ENCODE measurements at places on chromosomes 4 and X.

DNA sequence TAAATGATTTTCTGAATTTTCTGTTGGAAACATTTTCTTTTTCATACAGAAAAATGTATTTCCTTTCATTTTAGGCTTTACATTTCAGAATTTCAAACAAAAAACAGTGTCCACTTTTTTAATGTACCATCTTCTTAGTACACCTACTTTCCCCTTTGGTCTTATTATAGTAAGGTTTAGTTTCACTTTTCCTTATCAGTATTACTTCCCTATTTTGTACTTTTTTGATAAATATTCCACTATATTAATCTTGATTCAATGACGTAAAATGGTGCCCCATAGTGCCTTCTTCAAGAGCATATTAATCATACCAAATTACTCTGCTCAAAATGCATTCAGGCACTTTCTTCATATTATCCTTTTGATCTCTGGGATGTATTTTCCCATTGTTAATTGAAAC, 52.5 kb downstream of the BANK1 start:
- no peak for DNase-seq

DNA sequence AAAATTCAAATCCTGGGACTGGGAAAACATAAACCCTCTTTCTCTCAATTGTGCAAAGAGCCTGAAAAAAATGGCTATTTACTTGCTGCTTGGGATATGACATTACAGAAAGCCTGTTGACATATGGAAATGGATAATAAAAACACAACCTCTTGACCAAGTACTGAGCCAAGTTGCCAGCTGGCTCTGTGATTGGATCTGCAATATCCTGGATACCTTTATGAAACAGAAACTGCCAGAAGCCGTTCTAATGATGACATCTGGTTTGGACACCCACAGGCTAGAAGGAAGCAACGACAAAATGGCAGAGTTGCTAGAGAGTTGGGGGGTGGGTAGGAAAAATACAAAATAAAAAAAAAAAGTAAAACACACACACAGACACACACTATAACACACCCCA, 481.4 kb downstream of the FAT4 start:
- DNase-seq: no peak

DNA sequence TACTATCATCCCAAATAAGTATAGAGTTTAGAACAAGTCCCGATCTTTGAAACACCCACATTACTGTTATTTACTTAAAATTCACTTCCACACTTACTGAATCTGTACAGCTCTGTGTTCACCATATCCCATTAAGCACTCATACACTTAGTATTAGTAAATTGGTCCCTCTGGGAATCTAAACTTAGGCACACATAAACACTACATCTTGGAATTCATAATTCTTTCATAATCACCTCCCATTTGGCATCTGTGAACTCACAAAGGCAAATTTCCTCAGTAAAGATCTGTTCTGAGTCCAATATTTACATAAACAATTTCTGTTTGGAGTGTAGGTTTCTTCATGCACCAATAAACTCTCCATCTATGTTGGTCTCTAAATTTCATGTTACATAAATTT, 52.6 kb upstream of the PPARGC1A start:
- no peak for DNase-seq

DNA sequence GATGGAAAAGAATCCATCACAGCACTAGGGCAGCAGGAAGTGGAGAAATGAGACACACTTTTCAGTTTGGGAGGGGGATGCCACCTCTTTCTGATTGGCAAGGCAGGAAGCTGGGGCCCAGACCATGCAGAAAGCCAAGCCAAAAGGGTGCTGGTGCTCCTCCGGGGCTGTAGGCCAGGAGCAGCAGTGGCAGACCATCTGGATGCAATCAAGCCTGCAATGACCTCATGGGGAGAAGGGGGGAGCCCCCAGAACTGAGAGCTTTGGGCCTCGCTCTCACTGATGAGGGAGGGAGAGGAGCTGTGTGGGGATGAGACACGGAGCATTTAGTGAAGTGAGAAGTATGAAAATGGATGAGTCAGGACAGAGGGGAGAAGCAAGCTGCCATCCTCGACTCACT, 141.3 kb upstream of the NALF2 start:
- DNase-seq: no peak

- DNase-seq: no peak
These were observed 56.9 kb downstream of the RBM47 start for GRCh38 chr4:40572692-40573310.

DNA sequence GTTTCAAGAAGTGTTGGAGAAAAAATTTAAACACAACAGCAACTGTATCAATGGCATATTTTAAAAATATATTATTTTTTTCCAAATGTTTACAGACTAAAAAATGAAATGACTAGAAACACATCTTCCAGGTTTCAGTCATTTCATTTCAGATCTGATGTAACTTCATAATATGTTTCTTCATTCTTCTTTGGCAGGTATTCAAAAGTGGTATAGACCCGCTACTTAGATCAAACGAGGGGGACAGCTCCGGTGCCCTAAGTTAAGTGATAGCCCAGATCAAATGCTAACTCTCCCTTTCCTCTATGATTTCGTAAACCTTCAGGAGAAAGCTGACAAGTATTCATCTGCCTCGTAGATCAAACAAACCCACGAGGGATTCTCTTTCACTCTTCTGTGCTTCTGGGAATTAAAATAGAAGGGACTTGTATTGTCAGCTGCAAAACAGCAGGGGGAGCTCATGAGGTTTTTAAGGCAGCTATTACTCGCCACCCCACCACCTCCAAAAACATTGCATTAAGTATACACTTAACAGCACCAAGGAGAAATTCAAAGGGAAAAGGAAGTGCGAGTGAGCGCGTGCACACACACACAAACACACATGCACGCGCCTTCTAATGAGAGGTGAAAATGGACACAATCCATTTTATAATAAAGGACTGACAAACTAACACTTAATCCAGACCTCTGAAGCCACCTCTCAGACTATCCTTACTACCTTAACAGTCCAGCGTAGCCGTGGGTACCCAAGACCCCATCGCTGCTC, 21.4 kb downstream of the HELT start:
- DNase-seq: peak; percentile 19

DNA sequence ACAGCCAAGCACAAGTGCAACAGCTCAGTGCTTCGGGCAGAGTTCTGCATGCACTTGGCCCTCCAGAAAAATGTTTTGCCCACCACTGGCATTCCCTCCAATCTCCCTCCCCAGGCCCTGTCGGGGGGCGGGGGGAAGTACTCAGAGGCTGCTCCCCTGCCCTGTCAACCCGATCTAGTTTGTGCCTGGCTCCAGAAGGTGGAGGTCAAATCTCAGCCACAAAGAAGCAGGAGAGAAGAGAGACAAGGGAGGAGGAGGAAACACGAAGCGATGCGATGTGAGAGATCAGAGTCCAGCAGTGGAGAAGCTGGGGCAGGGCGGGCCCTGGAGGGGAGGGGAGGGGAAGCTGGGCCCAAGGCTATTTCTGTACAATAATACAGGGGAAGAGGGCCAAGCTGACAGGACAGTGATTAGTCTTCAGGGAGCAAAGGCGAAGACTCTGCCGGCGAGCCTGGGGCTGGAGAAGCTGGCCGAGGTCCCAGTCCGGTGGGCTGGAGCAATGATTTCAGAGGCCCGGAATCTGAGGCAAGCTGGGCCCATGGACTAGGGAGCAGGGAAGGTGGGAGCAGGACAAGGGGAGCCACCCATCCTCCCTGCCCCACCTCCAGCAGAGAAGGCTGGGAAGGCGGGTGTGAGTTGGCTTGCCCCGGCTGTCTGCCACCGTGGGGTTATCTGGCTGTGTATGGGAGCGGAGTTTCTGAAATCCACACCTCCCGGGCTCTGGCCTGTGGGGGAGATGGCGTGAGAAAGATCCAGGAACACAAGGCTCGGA, 167.1 kb downstream of the EFNB1 start:
- no peak for DNase-seq

- no peak for DNase-seq
These were observed 87.8 kb downstream of the SPRY1 start for GRCh38 chr4:123484291-123484926.

DNA sequence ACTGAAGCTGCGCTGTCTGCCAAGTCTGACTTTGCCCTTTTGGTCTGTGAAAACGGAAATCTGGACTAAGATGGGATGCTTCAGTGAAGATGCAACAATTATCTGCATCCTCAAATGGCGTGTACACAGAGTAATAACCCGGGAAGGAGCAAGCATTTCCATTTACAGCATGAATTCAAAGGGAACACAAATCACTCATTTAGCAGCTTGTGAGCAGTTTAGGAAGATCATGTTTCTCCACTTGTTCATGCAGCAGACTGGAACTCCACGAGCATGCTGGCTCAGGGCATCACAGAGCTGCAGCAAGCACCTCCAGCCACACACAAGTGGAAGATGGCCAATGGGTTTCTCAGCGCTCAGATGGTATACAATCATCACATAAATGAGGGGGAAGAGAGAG, 175.5 kb downstream of the NLGN4X start:
- no peak for DNase-seq

All from activated naive CD8-positive, alpha-beta T cell treated with anti-CD3 and anti-CD28 coated beads, Interleukin-2, amount 50 U/mL, for 16 hours (primary cell).